ENCODE measurements at places on chromosomes 7 and 10.

- DNase-seq: no peak
Observed at GRCh38 chr10:25038325-25038724, 21.9 kb downstream of the THNSL1 start.

GRCh38 chr10:95841661-95842498 is 65.9 kb upstream of the CC2D2B start:
- no peak for DNase-seq

DNA sequence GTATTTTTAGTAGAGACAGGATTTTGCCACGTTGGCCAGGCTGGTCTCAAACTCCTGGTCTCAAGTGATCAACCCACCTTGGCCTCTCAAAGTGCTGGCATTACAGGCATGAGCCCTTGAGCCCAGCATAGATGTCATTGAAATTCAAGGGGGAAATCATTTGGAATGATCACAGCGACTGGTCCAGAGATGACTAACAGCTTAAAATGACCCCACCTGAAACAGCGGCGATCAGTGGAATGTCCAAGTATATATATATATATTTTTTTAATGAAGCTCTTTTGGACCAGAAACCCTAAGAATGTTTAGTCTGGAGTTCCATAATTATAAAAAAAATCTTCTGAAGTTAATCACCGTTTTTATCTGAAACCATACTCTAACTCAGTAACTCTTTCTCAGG is 12.5 kb upstream of the AKR1E2 start:
- DNase-seq: no peak

- no peak for DNase-seq
Observed at GRCh38 chr10:66538371-66538770, 387.5 kb upstream of the LRRTM3 start.

GRCh38 chr10:124213899-124214510 is 120.6 kb upstream of the CHST15 start:
- DNase-seq: no peak

- no peak for DNase-seq
Observed at GRCh38 chr10:121766426-121766825, 161.4 kb downstream of the ATE1 start.

DNA sequence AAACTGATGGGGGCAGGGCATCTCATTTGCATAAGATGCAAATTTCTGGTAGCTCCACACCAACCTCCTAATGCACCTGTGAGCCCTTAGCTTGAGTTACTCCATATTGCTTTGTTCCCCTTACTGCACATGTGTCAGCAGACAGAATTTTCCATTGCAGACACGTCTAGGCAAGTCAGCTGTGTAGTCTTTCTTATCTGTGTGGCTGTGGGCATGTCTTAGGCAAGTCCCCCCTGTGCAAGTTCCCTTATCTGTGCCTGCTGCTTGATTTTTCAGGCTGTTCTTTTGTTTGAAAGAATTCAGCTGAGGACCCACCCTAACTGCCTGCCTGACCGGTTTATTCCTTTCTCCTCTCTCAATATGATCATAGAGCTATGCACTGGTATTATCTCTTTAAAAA is 28.5 kb upstream of the TRIM24 start:
- no peak for DNase-seq

GRCh38 chr7:143882020-143882603 is 19.9 kb downstream of the TCAF1 start:
- DNase-seq: no peak

- no peak for DNase-seq
Observed at GRCh38 chr7:121419201-121420148, 23.4 kb upstream of the FAM3C start.

DNA sequence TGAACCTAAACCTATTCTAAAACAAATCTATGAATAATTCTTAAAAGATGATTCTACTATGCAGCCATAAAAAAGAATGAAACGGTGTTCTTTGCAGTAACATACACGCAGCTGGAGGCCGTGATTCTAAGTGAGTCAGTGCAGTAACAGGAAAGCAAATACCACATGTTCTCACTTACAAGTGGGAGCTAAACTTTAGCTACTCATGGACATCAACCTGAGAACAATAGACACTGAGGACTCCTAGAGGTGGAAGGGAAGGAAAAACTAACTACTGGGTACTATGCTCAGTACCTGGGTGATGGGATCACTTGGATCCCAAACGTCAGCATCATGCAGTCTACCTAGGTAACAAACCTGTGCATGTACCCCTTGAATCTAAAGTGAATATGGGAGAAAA is 575.0 kb upstream of the MGMT start:
- DNase-seq: no peak

DNA sequence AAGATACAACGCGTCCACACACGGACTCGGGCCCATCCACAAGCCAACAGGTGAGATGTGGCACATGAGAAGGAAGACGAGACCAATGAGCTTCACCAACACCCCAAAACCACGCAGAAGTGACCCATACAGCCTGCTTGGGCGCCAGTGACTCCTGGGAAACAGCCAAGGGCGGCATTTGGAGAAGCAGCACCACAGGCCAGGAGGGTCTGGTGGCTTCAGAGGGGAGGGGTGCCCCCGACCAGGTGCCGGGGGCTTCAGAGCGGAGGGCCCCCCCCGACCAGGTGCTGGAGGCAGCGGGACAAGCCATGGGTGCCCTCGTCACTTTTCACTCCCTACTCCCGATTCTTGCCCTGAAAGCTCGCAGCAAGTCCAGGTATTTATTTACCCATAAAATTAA is 140.1 kb downstream of the DIP2C start:
- no peak for DNase-seq

DNA sequence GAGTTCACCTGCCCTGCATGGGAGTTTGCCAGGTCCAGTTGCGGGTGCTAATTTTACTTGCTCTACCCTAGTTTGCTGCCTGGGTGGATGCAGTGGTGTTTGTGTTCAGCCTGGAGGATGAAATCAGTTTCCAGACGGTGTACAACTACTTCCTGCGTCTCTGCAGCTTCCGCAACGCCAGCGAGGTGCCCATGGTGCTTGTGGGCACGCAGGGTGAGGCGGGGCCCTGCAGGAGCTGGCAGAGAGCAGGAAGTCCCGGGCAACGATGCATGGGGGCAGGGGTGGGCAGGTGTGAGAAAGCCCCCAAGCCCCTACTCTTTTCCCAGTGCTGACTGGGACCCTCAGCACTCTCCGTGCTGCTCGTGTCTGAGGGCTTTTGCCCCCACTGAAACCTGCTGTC is 31.3 kb downstream of the AGAP3 start:
- no peak for DNase-seq

DNA sequence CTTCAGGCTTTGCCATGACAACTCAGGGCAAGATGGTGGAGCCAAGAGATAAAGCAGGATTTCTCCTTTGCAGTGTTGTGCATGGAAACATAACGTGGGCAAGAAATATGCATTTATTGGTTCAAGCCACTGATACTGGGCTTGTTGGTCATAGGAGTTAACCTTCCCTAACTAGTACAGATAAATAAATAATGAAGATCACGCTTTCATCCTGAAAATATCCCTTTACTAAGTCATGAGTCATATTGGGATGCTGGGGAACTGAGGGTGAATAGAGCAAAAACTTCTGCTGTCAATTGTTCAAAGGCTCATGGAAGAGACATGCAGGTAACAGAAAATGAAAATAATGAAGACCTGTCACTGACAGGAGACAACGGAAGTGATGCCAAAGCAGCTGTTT is 55.5 kb downstream of the TES start:
- no peak for DNase-seq

DNA sequence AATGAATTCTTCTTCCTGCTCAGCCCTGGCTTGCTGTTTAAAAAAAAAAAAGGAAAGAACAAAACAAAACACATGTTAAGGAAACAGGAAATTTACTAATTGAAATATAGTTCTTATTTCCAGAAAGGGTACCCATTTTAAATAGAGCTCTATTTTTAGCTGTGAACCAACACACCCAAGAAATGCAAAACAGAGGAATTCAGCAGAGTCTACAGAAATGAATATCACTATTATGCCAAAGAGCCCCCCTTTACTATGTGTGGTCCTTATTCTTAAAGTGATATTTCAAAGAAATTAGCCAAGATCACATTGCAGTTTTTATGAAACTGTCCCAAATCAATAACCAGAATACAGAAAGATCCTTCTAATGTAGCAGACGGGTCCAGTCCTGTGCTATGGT is 53.7 kb downstream of the CCDC6 start:
- DNase-seq: no peak

GRCh38 chr10:127928021-127928806 is 21.3 kb downstream of the PTPRE start:
- DNase-seq: no peak

- peak; percentile 34 for DNase-seq
Observed at GRCh38 chr10:31484431-31485135, 165.6 kb downstream of the ZEB1 start.

DNA sequence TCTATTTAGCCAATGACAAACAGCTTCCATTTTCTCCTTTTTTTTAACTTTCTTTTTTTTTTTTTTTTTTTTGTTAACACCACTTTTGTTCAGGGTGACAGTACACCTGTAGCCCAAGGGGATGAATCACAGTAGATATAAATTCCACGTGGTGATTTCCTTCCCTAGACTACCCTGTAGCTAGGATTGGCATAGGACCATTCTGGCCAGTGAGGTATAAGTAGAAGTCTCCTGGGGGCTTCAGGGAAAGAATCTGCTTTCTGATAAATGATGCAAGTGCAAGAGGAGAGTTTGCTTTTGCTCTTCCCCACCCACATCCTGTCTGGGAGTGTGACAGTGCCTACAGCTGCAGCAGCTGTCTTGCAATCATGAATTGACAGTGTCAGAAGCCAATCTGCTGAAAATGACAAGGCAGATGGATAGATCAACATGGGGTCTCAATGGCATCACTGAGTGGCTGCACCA is 63.2 kb upstream of the TOMM7 start:
- no peak for DNase-seq

DNA sequence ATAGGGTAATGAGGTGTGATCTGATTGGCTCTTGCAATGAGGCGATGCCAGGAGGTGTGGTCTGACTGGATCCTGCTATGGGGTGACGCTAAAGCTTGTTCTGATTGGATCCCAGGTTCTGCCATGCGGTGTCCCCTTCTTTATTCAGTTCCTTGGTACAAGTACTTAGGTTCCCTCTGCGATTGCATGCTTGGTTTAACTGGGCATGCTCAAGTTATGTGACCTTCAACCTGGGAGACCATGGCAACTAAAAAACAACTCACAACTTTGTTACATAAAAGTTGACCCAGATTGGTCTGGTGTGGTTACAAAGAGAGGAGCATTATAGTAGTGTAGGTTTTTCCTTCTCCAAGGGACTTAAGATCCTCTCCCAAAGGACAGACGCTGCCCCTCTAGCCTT is 49.5 kb upstream of the DNAJC1 start:
- no peak for DNase-seq

DNA sequence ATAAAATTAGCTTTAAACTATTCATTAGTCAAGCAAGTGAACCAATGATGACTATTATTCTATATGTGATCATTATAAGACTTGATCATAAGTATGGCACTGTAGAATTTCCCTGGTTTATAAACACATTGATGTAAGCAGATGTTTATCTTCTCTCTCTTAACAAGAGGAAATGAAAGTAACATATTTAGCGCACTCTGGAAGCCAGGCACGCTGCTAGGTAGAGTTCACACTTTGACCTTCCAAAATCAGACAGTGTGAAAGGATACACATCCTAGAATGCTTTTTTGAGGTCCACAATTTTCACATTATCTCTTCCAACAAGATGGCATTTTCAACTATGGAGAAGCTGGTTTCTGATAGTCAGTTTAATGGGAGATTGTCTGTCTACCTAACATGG is 529.4 kb upstream of the IGFBP3 start:
- DNase-seq: no peak

DNA sequence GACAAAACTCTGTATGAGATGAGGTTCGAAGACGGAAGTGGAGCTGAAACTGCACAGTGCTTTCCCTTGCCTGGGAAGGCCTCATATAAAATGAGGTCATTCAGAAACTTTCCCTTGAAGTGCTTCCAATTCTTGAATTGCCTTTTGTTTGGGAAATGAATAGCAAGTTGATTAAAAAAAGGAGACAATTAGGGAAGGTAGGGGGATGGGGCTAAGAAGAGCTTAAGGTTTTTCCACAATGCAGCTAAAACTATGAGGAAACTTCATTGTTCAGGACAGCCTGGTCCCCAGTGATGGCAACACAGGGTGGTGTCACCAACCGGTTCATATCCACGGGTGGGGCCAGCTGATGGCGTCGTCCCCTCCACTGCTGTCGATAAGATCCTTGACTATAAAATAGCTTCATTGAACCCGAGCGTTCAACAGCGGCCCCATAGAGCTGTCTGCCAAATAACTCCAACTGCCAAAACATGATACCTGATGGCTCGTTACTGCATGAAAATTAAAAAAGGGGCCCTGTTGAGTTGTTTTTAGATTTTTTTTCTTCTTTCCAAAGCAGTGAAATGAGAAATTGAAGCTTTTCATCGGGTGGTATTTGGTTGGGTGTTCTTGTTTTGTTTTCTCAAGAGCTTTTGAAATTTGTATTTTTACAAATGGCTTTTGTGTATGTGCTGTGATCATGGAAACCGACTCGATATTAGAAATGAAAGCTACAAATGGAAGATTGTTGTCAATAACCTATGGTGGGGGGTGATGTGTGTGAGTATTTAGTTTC is 2.8 kb upstream of the CELF2 start:
- no peak for DNase-seq

DNA sequence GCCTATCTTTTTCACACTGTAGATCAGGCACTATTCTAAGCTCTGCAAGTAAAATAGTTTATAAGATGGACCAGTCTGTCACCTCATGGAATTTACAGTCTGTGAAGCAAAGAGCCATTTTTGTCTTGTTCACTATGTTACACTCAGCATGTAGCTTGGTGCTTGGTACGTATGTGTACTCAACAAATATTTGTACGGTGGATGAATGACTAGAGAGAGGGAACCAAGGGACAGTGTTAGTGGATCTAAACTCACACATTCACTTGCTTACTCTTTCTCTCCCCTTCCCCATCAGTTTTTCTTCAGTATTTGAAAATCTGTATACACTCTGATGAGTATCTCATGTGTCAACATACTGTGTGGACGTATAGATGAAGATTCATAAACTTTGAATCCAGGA is 45.9 kb downstream of the PTF1A start:
- no peak for DNase-seq

DNA sequence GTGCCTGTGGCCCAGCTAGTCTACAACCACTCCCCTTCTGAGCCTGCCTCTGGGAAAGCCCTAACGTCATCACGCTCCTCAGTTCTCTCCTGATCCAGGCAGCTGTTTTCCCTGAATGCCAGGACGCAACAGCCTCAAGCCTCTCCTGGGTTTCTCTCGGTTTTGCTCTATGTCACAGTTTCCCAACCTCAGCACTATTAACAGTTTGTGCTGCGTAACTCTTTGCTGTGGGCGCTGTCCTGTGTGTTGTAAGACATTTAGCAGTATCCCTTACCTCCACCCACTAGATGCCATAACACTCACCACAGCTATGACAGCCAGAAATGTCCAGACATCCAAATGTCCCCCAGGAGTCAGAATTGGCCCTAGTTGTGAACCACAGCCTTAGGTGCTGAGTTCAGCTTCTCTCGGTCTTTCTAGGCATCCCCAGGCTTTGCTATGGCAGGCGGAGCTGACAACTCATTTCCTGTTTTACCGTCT is 226.3 kb upstream of the NPVF start:
- no peak for DNase-seq

Data from fibroblast of skin of left quadriceps (primary cell).